ENCODE measurements at places on chromosomes 6 and 20.

GRCh38 chr6:138272533-138273315, 54.4 kb upstream of the PBOV1 start:
- DNase-seq, result no peak

- no peak for DNase-seq
Measured at GRCh38 chr20:60052322-60052721, 94.1 kb downstream of the CDH26 start.

GRCh38 chr20:10468340-10468845, 33.3 kb downstream of the SLX4IP start:
- no peak for DNase-seq

- no peak for DNase-seq
Measured at GRCh38 chr6:161101517-161101916, 109.9 kb downstream of the MAP3K4 start.

GRCh38 chr20:43910564-43910963, 4.1 kb upstream of the TOX2 start:
- DNase-seq, result no peak

DNA sequence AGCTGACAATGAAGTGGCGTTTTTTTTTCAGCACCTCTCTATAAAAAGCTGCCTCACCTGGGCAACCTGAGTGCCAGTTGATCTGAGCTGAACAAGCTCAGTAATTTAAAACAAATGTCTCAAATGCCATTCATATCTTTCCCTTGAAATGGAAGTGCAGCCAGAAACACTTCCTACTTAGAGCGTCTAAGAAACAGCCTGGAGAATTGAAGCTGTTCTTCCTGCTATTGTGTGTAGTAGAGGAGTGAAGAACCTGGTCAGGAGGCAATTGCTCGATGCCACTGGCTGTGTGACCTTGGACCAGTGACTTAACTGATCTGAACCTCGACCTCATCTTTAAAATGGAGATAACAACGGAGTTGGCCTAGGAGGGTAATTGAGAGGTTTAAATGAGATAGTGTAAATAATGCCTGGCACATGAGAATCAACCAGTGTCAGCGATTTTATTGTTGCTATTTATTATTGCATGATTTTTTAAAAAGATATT, 95.4 kb upstream of the FOXQ1 start:
- DNase-seq, result no peak

DNA sequence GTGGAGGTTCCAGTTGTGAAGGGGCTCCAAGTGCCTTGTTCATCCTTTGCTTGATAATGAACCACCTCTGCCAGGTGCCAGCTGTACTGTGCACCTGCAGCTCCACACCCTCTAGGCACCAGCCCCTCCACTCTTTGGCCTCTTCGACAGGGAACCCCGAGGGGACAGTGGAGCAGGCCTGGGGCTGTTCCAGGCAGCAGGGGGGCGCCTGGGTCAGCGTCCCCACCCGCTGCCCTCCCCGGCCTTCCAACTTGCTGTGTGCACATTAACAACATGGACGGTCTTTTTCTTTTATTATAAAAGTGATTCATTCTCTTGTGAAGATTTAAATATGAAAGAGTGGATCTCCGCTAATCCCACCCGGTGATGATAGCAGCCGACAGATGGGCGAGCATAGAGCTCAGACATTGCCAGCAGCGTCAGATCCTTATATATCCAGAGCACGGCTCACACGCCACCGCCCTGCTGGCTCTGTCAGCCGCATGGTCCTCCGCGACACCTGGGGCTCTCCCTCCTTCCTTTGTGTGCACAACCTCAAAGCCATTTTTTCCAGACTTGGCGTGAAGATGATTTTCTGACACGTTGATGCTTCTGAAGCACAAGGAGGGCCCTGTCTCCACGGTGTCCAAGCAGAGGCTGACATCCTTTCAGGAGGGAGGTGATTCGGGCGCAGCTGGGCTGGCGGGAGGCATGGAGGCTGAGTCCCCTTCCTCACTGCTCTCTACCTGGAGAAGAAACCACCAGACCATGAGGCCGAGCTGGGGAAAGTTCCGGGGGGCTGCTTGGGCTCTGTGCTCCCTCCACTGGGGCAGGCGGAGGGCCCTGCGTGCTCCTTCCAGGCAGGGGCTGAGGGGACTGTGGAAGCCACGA, 22.2 kb upstream of the MRGBP start:
- DNase-seq, result no peak

DNA sequence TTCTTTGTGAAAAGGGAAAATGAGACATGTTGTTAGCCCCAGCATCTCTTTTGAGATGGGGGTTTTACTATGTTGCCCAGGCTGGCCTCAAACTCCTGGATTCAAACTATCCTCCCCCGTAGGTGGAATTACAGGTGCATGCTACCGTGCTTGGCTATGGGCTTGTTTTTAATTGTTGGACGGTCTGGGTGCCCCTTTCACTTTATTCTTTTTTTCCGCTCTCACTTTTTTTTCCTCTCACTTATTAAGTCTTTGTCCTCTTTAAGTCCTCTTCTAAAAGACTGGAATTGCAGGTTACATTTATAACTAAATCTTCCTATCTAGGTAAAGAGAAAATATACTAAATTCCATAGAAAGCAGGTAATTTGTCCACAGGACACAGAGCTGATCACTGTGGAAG, 18.8 kb upstream of the PRDM13 start:
- no peak for DNase-seq

DNA sequence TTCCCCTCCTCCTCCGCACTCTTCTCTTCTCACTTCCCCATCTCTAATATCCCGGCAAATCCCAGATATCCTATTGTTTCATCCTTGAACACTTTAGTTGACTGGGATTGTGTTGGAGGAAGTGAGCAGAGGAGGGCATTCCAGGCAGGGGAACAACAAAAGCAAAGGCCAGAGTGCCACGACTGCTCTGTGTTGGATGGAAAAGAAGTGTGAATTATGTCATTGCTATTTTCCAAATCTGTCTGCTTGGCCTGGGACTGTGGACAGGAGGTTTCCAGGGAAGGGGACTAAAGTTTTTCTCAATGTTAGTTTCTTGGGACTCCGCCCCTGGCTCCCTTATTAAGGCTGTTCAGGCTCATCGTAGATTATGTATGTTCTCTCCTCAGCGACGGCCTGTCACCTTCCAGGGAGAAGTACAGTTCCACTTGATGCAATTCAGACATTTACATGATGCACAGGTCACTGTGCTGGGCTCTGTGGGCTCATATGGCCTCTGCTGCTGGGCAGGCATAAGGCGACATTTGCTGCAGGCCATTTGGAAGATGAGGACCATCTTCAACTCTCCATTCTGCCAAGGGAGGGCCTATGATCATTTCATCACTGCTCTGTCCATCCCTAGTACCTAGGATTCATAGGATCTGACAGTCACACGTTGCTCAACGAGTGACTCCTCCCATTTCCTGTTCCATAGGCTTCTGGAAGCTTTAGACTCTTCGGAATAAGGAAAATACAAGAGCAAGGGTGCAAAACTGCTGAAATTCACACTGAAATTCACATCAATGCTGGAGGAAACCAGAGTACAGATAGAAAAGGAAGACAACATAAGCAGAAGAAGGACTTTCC, 99.1 kb upstream of the KCNK16 start:
- no peak for DNase-seq

DNA sequence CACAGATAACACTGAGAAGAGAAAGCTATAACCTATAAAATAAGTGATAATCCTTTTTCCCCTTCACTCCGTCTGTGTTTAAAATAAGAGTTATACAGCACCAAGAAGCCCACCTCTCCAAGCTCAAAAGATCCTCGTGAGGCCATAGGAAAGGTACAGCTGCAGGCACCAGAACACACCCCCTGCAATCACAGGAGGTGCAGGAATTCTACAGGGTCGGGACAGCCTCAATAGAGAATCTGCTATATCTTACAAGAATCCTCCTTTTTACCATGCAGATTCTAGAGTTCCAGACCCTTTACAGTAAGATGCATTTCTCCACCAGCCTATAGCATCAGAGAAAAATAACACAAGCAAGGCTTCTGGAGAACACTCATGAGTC, 5.0 kb upstream of the ADGRF1 start:
- DNase-seq, result no peak

DNA sequence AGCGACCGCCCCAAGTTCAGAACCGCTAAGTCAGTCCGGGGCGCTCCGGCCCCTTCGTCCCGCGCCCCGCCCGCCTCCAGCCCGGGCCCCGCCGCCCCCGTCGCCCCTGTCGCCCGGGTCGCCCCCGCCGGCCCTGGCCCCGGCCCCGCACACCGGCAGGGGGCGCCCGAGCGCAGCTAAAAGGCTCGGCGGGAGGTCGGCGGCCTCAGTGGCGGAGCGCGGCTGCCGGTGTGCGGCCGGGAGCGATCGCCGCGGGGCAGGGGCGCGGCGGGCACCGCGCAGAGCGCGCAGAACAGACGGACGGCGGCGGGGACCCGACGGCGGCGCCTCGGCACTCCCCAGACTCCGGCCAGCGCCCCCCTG, at the start of gene FNDC1:
Gene FNDC1 (plus strand): TSS at position 208 of the 363 bp plus-strand sequence. CDS start 197 bp downstream, outside the sequence.
- DNase-seq, result no peak

GRCh38 chr6:5152460-5152859, 67.3 kb downstream of the PPP1R3G start:
- DNase-seq, result no peak

- DNase-seq, result no peak
Measured at GRCh38 chr6:33812669-33813068, 8.9 kb upstream of the MLN start.

DNA sequence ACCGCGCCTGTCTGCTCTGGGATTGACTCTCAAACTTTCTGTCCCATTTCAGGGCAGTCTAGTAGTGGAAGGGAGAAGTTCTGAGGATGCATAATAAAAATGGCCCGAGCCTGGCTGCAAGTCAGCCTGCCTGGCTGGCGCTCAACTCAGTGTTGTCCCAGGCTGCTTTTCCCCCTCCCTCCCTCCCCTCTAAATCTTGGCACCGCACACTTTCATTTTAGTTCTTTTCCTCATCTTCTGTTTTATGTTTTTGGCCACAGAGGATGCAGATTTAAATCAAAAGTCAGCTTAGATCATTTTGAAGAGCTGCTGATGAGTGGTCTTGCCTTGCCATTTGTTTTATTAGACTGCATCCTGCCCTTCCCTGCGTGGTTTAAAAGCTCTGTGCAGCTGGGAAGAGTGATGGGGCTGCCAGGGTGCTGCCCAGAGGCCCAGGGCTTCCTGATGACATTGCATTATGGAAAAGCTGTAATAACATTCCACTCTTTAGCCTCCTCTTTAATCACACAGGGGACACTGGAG, 6.5 kb upstream of the UQCC2 start:
- no peak for DNase-seq

DNA sequence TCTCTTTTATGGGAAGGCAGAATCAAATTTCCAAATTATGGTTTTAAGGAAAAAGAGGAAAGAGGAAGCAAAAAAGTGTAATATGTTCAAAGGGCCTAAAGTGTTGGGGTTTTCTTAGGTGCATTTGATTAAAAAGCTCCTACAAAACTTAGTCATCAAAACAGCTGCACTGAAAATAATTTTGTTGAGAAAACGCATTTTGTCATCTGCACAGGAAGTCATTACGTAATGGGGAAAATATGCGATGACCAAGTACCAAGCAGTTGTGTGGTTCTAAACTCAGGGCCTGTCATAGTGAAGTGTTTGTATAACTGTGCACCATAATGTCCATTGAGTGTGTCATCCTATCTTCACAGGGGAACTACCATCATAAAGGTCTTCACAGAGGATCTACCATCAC, 15.6 kb downstream of the HAO1 start:
- no peak for DNase-seq

DNA sequence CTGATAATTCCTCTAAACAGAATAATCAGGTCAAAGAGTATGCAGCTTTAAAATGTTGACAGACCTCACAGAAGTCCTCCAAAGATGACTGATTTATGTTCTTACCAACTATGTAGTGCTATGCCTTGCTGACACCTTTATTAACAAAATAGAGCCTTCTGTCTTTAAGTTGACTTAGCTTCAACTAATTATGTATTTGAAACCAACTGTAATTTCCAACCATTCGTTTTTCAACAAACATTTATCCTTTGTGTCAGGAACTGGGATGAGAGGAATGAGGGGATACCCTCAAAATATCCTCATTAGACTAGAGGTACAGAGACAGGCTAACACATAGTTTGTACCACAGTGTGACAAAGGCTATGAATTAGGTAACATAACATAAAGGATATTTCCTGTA, 186.2 kb upstream of the ZNF217 start:
- DNase-seq, result no peak

GRCh38 chr6:22323848-22324247, 27.0 kb upstream of the PRL start:
- no peak for DNase-seq

GRCh38 chr6:130696806-130697205, 130.4 kb upstream of the SMLR1 start:
- DNase-seq, result no peak

- no peak for DNase-seq
Measured at GRCh38 chr20:62707921-62708521, 615 bp upstream of the NTSR1 start.

GRCh38 chr6:1096967-1097765, 214.7 kb upstream of the FOXQ1 start:
- DNase-seq, result no peak

DNA sequence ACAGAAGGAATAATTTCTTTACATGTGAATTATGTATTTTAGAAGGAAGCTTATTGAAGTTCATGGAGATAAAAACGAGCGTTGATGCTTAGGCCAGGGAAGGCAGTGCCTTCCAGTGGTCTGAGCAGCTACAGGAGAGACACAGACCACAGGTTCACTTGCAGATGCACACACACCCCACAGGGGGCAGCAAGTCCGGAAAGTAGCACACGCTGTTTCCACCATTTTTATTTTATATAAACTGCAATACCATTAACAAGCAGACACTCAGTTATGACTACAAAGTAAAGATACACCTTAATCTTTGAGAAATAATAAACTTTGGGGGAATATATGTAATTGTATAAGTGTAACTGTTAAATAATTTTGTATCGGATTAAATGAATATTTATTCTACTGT, 13.5 kb upstream of the DACT2 start:
- no peak for DNase-seq

DNA sequence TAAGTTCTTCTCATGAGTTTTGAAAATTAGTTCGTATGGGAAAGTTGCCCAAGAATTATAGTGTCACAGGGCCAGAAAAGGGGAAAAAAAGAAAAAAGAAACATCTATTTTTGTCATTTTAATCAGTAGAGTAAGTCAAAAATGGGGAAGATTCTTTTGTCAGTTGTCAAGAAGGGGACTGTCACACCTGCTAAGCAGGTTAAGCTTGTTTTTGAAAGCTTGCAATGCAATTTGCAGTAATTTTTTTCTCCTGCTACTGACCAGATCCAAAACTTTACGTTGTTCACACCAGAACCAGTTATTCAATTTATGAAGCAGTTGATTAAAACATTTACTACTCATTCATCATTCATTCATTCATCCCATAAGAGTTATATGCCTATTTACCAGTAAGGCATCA, 171.4 kb downstream of the SOX4 start:
- no peak for DNase-seq

GRCh38 chr6:136784910-136785746, 7.1 kb downstream of the MAP3K5 start:
- no peak for DNase-seq
